ENCODE measurements at places on chromosomes 16 and 17.
A peak's percentile ranks its signal among the peaks of the same experiment; 100 is the strongest.

DNA sequence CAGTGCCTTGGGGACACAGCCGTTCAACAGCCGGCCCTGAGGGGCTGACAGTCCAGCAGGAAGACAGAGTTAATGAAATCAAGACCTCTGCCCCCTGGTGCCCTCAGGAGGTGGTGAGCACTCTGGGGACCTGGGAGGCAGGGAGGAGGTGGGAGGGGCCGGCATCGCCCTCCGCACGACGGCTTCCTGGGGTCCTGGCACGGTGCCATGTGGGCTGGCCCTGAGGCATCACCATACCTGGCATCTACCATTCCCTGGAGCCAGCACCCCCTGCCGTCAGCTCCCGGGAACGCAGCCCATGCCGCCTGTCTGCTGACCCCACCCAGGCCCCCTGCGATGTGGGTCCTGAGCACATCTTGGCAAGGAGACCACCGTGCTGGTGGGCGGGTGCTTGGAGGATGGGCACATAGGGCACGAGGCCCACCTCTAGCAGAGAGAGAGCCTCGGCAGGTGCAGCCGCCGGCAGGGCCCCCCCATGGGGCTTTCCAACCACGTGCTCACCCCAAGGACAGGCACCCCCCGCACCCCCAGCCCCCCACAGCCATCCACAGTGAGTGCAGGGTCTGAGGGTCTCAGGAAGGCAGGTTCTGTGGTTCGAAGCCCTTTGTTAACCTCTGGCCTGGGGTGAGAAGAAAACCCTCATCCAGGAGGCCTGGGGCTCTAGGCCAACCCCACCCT, 52.5 kb downstream of the ZFPM1 start:
- peak; percentile 88 for DNase-seq

- DNase-seq = peak; percentile 85
Measured at GRCh38 chr17:58200024-58200633, 7.6 kb downstream of the EPX start.

DNA sequence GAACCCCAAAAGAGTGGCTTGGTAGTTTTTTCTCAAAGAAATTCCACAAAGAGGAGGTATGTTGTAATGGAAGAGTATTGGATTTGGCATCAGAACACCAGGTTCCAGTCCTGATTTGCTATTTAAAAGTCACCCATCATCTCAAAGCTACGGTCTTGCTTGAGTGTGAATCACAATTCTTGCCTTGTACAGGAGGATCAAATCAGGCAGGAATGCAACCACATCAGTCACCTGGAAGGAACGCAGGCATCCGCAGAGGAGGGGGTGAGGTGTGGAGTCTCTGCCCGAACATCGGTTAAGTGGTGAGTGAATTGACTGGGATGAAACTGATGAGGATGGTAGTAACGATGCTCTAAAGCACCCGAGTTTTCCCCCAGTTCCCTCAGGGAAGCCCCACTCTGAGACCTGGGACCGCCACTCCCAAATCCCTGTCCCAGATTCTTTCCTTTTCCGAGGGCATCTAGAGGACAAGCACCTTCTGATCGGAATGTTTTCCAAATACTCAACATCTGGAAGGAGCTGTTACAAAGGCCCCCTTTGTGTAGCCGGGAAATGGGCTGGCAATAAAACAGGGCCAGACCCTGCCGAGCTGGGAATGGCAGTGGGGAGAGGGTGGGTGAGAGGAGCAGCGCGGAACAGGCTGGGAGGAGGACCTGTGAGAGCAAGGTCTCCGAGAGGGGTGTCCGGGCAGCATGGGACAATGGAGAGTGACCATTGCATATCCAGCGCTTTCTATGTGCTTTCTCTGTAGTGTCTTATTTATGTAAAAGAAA, 469.6 kb downstream of the SLC39A11 start:
- DNase-seq = no peak

- no peak for DNase-seq
Measured at GRCh38 chr17:50393700-50394099, 3.6 kb downstream of the LRRC59 start.

- DNase-seq = no peak
Measured at GRCh38 chr17:47953909-47954308, 3.8 kb downstream of the PRR15L start.

GRCh38 chr16:30069611-30070462, 4.3 kb downstream of the ALDOA start:
- DNase-seq = no peak

- no peak for DNase-seq
Measured at GRCh38 chr16:21943571-21943970, 9.6 kb upstream of the UQCRC2 start.

DNA sequence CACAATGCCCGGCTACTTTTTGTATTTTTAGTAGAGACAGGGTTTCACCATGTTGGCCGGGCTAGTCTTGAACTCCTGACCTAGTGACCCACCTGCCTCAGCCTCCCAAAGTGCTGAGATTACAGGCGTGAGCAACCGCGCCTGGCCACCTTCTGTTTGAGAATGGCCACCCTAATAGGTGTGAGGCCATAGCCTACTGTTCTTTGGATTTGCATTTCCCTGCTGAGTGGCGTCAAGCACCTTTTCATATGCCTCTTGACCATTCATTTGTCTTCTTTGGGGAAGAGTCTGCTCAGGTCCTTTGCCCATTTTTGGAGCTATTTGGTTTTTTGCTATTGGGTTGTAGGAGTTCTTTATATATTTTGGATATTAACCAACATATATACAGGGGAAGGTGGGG, 276.7 kb downstream of the PARN start:
- no peak for DNase-seq

DNA sequence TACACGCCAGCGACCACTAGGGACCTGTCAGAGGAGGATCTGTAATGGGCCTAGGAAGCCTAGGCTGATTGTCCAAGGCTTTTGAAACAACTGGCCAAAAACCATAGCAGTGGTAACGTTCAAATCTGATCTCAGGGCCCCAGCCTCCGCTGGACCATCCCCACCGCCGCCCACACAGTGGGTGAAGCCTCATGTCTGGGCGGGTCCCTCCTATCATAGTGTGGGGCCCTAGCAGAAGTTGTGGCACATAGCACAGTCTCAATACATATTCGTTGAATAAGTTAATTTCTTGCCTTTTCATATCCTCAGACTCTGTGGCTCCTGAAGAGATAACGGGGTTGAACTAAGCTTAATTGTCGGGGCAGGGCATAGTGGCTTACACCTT, 818 bp downstream of the DPH1 start:
- no peak for DNase-seq

- no peak for DNase-seq
Measured at GRCh38 chr16:68144008-68144407, 58.8 kb downstream of the NFATC3 start.

GRCh38 chr17:79785900-79786810, 8.2 kb downstream of the CBX2 start:
- no peak for DNase-seq

- DNase-seq = no peak
Measured at GRCh38 chr16:61681124-61681523, 355.1 kb downstream of the CDH8 start.

DNA sequence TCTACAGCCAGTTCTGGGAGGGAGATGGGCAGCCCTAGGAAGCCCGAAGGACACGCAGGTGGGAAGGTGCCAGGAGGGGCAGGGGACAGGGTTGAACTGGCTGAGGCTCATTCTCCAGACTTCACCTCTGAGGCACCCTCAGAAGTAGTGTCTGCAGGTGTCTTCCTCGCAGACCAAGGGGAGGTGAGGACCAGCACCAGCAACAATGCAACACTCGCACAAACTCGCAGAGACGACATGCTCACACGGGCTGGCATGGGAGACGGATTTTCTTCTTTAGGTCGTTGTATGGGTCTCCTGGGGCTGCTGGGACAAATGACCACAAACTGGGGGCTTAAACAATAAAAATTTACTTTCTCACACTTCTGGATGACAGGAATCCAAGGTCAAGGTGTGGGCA, 132.2 kb upstream of the FOXF1 start:
- no peak for DNase-seq

DNA sequence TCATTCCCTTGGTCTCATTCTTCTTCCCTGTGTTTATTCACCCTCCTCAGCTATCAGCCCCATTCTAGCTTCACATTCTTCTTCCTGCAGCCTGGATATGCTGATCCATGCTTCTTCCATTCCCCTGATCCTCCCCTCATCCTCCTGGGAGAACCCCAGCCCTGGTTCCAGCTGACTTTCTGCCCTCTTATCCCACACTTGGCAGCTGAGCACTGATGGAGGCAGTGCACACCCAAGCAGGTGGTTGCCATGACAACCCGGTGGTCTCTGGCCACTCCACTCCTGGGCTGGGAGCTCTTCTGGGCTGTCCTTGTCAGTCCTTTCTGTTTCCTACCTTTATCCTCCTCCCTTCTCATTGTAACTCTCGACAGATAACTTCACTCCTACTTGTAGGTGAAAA, 16.7 kb upstream of the TUBG2 start:
- peak; percentile 47 for DNase-seq

DNA sequence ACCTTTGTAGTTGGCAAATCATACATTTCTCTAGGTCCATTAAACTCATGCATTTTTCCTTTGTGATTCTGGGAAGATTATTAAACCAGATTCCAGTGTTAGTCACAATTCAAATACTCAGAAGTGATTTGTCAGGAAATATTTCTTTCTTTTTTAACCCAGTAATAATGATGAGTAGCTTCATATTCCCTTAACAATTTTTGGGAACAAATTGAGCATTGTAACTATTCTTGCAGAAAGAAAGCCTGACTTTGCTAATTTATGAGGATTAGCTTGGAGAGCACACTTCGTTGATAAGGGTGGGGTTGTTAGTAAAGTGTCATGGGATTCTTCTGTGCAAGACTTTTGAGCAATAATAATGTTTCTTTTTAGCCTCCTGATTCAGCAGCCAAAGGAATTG, 18.7 kb upstream of the KRT24 start:
- no peak for DNase-seq

- DNase-seq = no peak
Measured at GRCh38 chr17:3708366-3708765, 12.4 kb upstream of the P2RX5 start.

DNA sequence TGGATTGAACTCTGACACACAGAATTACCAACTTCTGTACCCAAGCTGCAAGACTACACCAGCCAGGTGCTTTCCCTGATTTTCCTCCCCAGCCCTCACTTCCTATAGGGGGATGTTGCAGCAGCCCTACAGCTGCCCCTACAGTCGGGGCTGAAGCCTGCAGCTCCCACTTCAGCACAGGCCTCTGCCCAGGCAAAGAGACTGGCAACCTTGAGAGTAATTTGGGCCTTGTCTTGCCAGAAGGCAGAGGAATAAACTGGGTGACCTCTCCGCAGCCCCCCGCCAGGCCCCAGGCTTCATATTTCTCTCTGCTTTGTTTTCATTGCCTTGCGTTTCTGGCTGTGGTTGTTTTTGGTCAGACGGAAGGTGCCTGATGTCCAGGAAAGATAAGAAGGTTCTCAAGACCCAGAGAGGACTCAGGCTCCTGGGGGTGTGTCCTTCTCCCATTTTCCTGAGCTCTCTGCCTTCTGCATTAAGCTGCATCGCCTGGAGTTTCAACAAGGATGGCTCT, 32.0 kb downstream of the SLC6A4 start:
- peak; percentile 57 for DNase-seq

GRCh38 chr16:75483222-75483621, 12.0 kb downstream of the CHST6 start:
- peak; percentile 36 for DNase-seq

DNA sequence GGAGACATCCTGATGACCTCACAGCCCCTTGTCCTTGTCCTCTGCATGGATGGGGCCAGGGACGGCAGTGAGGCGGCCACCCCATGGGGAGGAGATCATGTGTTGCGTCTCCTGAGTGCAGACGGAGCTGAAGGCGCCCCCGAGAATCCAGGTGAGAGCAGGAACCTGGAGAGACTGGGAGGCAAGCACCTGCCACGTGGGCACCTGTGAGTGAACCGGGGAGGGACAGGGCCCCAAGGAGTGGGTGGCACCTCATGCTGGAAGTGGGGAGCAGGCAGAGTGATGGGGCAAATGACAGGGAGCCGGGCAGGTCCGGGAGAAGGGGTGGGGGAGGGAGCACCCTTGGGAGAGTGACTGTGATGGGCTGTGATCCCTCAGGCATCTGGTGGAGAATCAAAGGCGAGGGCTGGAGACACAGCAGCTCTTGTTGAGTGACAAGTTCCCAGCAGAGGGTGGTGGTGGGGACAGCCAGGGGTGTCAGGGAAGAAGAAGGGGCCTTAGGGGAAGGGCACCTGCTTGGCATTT, 174.3 kb upstream of the CHMP6 start:
- DNase-seq = no peak

DNA sequence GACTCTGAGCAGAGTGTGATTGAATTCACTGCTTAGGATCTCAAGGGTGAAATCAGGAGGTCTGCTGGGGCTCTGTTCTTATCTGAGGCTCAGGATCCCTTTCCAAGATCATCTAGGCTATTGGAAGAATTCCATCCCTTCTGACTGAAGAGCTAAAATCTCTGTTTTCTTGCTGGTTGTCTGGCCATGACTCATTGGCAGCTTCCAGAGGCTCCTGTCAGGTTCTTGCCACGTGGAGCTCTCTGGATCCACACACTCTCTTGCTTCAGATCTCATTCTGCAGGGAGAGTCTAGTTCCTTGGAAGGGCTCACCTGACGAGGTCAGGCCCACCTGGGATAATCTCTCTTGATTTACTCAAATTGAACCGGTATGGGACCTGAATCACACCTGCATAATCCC, 930.7 kb downstream of the CDH8 start:
- DNase-seq = no peak

DNA sequence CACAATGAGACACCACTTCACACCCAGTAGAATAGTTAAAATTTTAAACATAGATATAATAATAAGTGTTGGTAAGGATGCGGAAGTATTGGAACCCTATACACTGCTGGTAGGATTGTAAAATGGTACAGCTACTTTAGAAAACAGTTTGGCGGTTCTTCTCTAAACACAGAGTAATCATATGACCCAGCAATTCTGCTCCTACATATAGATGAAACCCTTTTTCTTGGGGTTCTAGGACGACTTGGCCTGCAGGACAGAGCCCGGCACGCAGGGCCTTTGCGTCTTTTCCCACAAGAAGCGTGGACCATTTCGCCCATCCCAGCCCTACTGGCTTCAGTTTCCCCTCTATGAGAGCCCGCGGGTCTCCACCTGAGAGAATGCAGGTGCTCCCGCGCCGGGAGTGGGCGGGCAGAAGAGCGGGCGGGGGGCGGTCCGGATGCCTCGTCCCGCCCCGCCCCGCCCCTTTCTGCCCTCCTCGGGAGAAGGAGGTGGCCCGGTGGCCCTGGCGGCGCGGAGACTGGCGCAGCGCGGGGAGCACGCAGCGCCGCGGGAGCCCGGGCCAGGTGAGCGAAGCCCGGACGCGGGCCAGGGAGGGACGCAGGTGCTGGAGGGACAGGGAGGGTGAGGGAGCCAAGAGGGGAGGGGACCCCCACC, at the start of gene SDR42E2:
Gene SDR42E2, plus strand, starts transcription at position 508 of the 657 bp plus-strand sequence. CDS start 3,077 bp downstream, outside the sequence.
- DNase-seq = peak; percentile 100

DNA sequence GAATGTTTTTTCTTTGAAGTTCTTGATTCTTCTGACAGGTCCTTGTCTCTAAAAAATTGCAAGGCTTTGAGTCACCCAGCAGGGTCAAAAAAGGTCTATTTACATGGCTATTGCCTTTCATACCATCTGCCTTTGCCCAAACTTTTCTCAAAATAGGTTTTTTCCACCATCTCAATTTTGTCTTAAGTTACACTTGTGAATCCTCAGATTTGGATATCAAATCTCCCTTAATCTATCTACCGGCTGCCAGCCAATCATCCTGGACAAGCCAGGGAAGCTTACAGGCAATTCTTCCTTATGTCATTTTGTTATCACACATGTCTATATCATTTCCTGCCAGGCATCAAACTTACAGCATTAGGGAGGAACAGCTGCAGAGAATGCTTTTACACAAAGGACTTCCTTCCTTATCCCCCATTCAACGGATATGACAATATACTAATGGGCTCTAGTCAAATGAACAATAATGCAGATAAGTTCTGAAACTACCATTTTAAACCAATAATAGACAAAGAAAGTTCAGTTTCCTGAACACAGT, 104.1 kb upstream of the CORO6 start:
- DNase-seq = no peak
